ENCODE measurements at places on chromosomes 2 and 18. TPM values are rescaled to one million over a fixed set of nuclear protein-coding genes. Genes with fewer than 3 reads are reported as not detected.

GRCh38 chr2:224584785-224585210 is 365 bp downstream of the CUL3 start:
- DNase-seq: peak; percentile 70

GRCh38 chr2:106851881-106852501 is 34.0 kb downstream of the ST6GAL2 start:
- no peak for DNase-seq

Gene CNRIP1
- total RNA-seq: 5.8 TPM

GRCh38 chr2:151292141-151292540 is 2.7 kb upstream of the NMI start:
- no peak for DNase-seq

Gene DES
- 114 TPM for total RNA-seq

- no peak for DNase-seq
Measured at GRCh38 chr2:233456934-233457333, 102.6 kb downstream of the DGKD start.

Gene NEU2
- not detected for total RNA-seq

All from hepatocyte (in vitro differentiated cells).